Liver (tissue), 10 donors: ENCODE measurements at places on chromosomes 12 and 14.

DNA sequence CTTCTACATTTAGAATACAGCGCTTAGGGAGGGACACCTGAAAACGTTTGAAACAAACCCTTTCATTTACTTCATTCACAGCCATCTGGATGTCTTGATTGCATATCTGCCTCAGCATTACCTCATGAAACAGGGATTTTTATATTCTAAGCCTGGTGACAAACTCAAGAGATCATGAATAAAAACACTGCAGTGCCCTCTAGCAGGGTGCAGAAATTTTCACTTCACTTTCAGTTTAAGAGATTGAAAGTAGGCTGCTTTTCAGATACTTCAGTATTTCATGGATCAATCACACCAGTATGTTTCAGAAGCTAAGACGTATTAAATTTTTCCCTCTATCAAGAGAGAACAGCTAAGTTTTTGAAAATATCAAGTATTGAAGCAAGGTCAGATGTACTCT lies 467.8 kb downstream of the MDGA2 start:
- H3K36me3 ChIP-seq: no peaks in the 10 kb centered on the region
- no peak overlapping the region for H3K4me3 ChIP-seq
- no peak for DNase-seq
- H3K27me3 ChIP-seq: no peaks in the 10 kb centered on the region
- H3K4me1 ChIP-seq: no peaks in the 10 kb centered on the region
- peak overlapping the region; percentile 18 for H3K27ac ChIP-seq

DNA sequence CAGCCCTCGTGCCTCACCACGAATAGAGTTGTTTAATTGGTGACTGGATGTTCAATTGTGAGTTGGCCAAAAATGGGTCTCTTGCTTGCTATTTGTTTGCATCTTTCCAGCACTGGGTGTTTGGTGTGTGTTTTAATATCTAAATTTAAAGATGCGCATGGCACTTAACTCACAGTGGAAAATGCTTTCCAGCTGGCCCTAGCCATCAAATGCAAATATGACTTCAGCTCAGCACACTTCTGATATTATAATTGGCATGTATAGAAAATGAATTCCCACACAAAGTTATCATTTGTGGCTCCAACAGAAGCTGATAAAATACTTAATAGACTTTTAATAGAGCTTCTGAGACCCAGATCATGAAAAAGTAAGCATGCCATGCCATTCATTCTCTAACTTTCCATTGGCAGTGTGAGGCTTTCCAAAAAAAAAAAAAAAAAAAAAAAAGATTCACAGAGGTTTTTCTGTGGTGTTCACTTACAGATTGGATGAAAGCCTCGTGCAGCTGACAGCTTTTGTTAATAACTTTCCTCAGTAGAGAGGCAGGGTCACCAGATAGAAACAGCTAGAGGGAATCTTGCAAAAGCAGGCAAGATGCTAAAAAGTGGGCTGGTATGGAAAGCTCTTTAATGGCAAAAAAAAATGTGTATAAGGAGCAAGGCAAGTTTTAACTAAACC lies 425.2 kb downstream of the GALC start:
- H3K4me1 ChIP-seq: no peaks in the 10 kb centered on the region
- DNase-seq: no peak
- H3K27ac ChIP-seq: no peak overlapping the region
- no peaks in the 10 kb centered on the region for H3K36me3 ChIP-seq

GRCh38 chr12:91274916-91275315 lies 92.3 kb upstream of the DCN start:
- DNase-seq: no peak
- no peak overlapping the region for H3K4me3 ChIP-seq
- H3K4me1 ChIP-seq: no peaks in the 10 kb centered on the region
- no peak overlapping the region for H3K27ac ChIP-seq
- no peaks in the 10 kb centered on the region for H3K36me3 ChIP-seq
- H3K27me3 ChIP-seq: no peaks in the 10 kb centered on the region

DNA sequence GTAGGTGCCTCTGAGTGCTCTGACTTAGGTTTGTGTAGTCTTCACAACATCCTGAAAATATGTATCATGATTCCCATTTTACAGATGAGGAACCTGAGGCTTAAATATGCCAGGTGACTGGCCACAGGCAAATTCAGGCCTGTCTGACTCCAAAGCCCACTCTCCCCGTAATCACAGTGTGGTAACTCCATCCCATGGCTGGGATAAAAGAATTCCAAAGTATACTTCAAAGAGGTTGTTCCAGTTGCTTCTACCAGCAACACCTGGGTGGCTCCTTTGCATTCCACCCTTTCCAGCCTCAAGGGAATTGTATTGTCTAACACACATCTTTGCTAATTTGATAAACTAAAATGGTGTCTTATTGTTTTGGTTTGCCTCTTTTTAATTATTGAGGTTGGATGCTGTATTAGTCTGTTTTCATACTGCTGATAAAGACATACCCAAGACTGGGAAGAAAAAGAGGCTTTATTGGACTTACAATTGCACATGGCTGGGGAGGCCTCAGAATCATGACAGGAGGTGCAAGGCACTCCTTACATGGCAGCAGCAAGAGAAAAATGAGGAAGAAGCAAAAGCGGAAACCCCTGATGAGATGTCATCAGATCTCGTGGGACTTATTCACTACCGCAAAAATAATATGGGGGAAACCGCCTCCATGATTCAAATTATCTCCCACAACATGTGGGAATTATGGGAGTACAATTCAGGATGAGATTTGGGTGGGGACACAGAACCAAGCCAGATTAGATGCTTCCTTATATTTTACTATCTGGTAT lies 9.9 kb upstream of the CHST11 start:
- no peak for DNase-seq
- H3K4me1 ChIP-seq: no peaks in the 10 kb centered on the region
- no peaks in the 10 kb centered on the region for H3K27me3 ChIP-seq
- H3K4me3 ChIP-seq: no peak overlapping the region
- H3K36me3 ChIP-seq: no peaks in the 10 kb centered on the region
- no peak overlapping the region for H3K27ac ChIP-seq

DNA sequence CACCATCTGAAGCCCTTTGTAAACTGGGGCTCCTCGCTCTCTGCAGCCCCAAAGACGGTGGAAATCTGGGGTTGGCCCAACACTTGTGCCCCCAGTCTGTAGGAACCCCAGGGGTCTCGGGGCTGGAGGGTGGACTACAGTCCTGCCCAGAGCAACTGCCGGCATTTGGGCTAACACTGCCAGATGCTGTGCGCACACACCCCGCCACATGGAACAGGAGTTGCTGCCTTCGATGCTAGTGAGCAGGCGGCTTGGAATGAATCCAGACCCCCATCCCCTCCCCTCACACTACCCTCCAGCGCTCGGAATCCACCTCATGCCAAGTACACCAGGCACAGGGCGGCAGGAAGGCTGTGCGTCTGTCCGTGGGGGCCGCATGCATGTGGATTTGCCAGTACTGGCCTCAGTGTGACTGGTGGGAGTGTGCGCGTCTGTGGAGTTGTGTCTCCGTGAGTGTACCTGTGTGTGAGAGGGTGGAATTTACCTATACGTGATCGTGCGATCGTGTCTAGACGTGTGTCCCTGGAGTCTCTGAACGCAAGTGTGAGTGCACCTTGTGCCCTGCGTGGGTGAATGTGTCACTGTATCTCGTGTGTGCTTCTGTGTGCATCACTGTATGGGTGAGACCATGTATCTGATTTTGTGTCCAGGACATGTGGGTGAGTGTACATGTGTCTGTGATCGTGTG lies 5.1 kb downstream of the LHX5 start:
- DNase-seq: no peak
- no peak overlapping the region for H3K4me3 ChIP-seq
- H3K27me3 ChIP-seq: peaks cover 56% of the 10 kb centered on the region
- peaks cover 29% of the 10 kb centered on the region for H3K4me1 ChIP-seq

DNA sequence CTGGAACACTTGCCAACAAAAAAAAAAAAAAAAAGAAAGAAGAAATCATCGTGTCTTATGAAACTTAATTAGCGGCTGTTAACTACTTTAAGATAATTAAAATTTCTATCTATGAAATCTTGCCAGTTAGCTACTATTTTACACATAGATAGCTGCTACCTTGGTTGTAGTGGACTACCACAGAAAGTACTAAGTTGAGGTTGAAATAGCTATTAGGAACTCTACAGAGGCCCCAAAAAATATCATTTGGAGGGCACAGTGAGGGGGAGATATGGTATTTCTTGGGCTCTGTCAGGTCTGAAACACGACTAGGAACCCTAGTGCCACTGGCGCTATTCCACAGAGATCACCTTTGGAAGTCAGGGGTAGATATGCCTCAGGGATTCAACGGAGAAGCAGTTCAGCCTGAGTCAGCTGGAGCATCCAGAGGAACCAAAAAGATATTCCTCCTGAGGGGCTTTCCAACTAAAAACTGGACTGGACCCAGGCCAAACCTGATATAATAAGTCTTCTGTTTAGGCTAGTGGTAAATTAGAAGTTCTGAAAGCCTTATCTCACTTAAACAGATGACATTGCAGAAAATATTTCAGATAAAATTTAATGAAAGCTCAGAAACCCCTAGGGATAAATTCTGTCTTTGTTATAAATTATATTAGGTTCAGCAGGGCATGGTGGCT lies 126.1 kb downstream of the EPS8 start:
- no peaks in the 10 kb centered on the region for H3K4me1 ChIP-seq
- H3K27ac ChIP-seq: no peak overlapping the region
- H3K4me3 ChIP-seq: no peak overlapping the region
- peaks cover 4% of the 10 kb centered on the region for H3K36me3 ChIP-seq

DNA sequence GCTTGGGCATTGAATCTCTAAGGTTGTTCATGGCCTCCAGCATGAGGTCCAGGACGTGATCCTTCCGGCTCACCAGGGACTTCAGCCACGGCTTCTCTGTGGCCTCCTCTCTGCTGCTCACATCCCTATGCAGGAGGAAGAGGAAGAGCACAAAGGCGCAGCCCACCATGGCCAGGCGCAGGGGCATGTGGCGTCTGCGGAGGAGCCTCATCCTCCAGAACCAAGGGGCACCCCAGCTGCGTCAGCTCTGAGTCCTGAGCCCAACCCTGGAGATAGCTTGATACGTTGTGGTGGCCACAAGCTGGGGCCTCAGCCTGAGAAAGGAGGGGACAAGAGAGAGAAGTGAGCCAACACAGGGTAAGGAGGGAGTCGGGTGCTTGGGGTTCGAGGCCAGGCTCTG lies 11.6 kb downstream of the GALNT6 start:
- no peak overlapping the region for H3K4me3 ChIP-seq
- no peak overlapping the region for H3K27ac ChIP-seq
- H3K36me3 ChIP-seq: no peaks in the 10 kb centered on the region
- no peak for DNase-seq
- H3K27me3 ChIP-seq: no peaks in the 10 kb centered on the region

DNA sequence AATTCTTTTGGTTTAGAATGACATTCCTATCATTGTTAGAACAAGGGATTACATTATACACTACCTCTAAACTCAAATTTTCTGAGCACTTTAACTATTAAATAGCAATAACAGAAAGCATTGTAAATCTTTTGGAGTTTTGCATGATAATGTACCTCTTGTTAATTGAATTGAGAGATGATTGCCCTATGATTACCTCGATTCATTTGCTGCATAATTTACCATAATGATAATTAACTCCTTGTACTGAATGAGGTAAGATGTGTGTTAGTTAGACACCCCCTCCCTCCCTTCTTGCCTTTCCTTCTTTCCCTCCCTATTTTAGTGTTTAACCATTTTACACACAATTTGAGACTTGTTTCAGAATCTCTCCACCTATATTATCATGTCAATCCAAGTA lies 469.2 kb downstream of the DIO2 start:
- H3K4me3 ChIP-seq: no peak overlapping the region
- H3K4me1 ChIP-seq: no peaks in the 10 kb centered on the region
- DNase-seq: no peak
- no peaks in the 10 kb centered on the region for H3K36me3 ChIP-seq

DNA sequence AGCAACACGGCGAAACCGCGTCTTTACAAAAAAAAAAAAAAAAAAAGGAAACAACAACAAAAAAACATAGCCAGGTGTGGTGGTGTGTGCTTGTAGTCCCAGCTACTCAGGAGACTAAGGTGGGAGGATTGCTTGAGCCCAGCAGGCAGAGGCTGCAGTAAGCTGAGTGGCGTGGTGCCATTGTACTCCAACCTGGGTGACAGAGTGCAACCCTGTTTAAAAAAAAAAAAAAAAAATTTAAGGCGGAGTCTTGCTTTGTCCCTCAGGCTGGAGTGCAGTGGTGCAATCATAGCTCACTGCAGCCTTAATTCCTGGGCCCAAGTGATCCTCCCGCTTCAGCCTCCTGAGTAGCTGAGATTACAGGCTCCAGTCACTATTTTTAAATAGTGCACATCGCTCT lies 18.2 kb upstream of the FIGNL2 start:
- H3K4me3 ChIP-seq: no peak overlapping the region
- H3K4me1 ChIP-seq: peaks cover 8% of the 10 kb centered on the region
- H3K27ac ChIP-seq: no peak overlapping the region
- H3K27me3 ChIP-seq: no peaks in the 10 kb centered on the region
- DNase-seq: no peak

DNA sequence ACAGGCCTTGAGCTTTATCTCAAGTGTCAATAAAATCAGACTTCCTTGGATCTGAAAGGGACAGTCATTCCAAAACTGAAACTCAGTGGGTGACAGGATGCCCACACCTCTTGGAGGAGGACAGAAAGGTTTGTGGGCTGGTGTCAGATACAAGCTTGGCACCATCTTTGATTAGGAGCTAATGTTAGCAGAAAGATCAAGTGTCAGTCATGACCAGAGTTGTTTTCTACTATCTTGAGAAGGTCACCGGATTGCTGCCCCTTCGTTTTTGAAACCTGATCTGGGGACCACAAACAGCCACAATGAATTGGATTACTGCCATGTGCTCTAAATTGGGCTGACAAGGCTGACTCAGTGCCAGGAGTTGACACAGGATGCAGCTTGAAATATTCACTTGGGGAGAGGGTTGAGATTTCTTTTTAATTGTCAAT lies 88.3 kb downstream of the OTOGL start:
- H3K4me3 ChIP-seq: no peak overlapping the region
- DNase-seq: no peak

DNA sequence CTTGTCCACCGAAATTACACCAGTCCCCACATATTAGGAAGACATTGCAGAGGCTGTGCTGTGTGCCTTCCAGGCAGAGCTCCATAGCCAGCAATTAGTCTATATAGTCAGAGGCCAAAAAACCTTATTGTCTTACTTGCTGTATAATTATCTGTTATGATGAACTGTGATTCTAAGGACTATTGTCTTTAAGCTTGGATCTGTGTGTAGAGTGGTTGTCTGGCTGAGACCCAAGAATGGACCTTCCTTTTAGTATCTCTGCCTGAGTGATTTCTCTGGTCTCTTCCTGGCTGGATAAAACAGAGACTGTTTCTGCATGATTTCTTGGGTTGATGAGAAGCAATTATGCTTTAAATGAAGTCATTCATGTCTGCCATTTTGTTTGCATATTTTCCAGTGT lies 465.3 kb downstream of the PRKD1 start:
- H3K4me1 ChIP-seq: no peaks in the 10 kb centered on the region
- H3K27me3 ChIP-seq: no peaks in the 10 kb centered on the region
- H3K4me3 ChIP-seq: no peak overlapping the region
- no peak overlapping the region for H3K27ac ChIP-seq

DNA sequence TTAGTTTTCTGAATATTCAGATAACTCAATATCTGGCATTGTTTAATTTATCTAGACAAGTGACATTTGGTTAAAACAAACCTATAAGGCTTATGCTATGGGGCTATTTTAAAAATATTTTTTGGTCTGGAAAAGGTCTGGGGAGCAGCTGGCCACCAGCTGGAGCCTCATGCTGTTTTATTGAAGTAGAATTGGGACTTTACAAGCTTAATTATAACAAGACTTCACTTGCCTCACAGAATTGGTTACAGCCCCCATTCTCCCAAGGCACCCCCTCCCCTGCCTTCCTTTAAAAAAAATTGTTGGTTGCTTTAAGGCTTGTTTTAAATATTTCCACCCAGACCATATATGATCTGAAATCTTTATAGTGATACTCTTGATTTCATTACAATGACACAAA lies 453.9 kb downstream of the ADAMTS20 start:
- no peaks in the 10 kb centered on the region for H3K36me3 ChIP-seq
- H3K27me3 ChIP-seq: no peaks in the 10 kb centered on the region
- DNase-seq: no peak
- no peak overlapping the region for H3K27ac ChIP-seq
